ENCODE measurements at places on chromosomes 3 and 15.
A peak's percentile ranks its signal among the peaks of the same experiment; 100 is the strongest.

DNA sequence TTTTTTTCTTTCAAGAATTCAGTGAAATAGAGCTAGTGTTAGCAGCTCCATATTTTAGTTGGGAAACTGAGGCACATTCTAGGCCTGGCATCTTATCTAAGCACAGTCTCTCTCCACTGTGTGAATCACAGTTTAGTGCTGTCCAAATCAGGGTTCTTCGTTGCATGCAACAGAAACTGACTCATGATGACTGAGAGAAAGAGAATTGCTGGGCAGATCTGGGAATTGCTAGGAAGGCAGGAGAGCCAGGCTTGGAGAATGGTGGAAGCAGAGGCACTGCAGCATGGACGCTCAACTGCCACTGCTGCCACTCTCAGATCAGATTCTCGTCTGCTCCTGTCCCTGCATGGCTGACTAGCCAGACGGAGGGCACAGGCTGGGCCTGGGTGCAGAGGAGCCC, 40.7 kb upstream of the CHST2 start:
- DNase-seq: no peak

GRCh38 chr3:185959609-185960521, 22.1 kb upstream of the TRA2B start:
- no peak for DNase-seq

GRCh38 chr3:153973722-153974265, 147.4 kb upstream of the ARHGEF26 start:
- no peak for DNase-seq

DNA sequence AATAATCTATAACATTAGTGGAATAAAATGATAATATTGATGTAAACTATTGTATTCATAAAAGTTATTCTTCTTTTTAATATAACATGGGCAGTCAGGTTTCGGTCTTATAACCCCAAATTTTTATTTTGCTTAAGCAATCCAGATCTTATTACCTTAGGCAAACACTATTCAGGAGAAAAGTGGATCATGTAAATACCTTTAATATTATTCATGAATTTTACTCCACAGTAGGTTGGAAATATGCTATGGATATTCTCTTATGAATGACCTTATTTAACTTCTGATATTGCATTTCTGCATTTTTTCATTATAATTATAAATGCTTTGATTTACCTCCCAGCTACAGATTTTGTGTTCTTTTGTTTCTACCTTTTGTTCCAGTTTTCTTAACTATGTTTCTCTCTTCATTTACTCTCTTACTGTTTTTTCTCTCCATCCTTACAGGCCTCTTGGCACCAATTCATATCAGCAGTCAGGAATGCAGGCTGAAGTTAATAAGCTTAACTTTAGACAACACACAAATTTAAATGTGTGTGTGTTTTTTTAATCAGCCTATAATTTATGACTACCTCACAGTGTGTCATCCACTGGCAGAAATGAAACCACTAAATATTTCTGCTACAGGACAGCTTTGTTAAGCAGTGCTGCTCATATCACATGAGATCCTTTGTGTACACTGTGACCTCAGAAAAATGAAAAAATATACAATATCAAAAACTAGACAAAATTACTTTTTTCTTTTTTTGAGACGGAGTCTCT, 111.0 kb downstream of the NSUN3 start:
- DNase-seq: no peak

GRCh38 chr3:67524046-67524445, 130.4 kb downstream of the SUCLG2 start:
- DNase-seq: no peak

DNA sequence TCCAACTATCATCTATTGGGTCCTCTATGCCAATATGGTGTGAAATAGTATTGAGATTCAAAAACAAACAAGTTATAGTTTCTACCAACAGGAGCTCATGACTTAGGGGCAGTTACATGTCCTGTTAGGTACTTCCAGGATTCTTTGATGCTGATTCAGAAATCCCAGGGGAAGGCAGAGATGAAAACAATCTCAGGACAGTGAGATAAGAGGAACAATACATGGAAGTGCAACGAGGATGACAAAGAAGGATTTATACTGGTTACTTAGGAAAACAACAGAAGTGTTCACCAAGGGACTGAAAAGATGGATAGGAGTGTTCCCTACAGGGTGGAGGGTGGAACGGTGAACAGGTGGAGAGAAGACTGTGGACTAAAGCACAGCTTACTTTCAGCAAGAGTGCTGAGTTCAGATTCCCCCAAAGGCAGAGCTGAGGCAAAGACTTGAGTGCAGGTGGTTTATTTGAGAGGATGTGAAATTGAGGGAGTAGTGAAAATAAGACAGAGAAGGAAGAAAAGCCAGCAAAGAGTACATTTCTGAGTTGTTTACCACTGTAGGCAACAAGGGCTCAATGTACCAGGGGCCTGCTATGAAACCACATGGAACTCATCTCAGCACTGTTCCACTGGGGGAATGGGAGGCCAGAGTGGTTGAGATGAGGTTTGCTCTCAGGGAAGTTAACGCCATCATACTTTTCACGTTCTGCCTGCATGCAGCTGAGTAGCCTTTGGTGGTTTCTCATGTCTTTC, 68.1 kb downstream of the TRIM69 start:
- DNase-seq: no peak

DNA sequence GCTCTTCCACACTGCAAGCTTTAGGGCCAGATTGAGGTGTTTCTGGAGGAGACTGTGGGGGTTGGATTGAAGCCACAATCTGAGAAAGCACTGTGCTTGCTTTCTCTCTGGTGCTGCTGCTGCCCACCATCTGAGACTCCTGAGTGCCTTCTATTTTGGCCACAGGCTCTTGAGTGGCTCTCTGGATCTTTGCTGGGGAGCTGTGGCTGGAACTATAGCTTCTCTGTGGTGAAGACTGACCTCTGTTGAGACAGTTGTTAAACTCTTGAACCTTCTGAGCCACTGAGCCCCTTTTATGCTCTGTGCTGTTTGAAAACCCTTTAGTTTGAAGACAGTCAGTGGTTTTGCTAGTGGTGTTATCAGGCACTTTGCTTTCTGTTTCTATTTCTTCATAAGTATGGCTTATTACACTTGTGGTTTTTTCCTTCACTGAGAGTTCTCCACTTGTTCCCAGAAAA, 108.7 kb upstream of the TSPAN3 start:
- peak; percentile 32 for DNase-seq

GRCh38 chr3:175432376-175433025, 573.4 kb downstream of the NAALADL2 start:
- DNase-seq: no peak

GRCh38 chr15:101004500-101004899, 85.3 kb downstream of the LRRK1 start:
- no peak for DNase-seq

DNA sequence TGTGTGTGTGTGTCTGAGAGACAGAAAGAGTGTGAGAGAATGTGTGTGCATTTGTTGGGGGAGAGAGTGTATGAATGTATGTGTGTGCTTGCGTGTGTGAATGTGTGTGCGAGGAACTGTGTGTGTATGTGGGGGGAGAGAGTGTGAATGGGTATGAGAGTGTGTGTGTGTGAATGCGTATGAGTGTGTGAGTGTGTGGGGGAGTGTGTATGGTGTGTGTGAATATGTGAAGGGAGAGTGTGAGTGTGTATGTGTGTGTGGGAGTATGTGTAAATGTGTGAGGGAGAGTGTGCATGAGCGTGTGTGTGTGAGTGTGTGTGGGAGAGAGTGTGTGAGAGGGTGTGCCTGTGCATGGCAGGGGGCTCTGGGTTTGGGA, 79.8 kb upstream of the ABHD17C start:
- no peak for DNase-seq

GRCh38 chr15:31485431-31485830, 158.8 kb downstream of the KLF13 start:
- DNase-seq: no peak

DNA sequence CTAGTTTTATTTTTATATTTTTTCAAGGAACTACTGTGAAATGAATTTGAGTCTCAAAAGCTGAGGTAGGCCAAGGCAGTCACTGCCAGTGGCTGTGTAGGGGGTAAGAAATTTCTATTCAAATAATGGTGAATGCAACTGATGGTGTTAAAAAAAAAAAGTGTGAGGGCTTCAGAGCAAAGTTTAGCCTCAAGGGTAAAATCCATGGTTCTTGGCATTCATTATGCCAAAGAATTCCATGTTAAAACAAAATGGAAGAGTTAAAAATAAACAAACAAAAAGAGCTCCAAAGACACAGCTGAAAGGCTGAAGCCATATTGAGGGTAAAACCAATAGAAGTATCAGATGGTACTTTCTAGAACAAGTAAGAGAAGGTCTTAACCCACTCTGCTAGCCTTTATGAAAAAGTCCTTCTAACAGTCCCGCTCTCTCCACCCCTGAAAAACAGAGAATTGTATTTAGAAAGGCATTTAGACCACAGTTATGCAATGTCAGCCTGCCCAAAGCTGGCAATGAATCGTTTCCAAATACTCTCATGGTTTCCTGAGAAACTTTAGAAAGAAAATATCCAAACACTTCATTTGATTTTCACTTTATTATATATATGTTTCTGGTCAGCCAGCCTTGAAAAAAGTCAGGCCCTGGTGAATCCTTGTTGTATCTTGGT, 158.4 kb upstream of the GMNC start:
- no peak for DNase-seq

- peak; percentile 65 for DNase-seq
These were observed 294.8 kb downstream of the PLCL2 start for GRCh38 chr3:17179381-17180205.

DNA sequence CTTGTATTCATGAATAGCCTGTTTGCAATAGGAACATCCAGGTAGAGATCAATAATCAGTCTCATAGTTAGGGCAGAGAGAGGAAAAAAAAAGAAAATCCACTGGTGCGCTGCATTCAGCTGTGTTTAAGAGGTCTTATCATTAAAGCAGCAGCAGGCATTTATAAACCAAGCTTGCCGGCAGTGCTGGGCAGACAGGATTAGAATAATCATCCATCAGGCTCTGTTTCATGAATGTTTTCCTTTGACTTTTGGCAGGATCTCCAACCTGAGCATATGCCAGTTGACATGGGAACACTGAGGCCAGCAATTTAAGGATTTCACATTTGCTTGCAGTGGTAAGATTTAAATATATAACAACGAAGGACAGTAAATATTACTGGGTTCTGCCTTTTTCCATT, 305.2 kb upstream of the SEMA6D start:
- DNase-seq: no peak

DNA sequence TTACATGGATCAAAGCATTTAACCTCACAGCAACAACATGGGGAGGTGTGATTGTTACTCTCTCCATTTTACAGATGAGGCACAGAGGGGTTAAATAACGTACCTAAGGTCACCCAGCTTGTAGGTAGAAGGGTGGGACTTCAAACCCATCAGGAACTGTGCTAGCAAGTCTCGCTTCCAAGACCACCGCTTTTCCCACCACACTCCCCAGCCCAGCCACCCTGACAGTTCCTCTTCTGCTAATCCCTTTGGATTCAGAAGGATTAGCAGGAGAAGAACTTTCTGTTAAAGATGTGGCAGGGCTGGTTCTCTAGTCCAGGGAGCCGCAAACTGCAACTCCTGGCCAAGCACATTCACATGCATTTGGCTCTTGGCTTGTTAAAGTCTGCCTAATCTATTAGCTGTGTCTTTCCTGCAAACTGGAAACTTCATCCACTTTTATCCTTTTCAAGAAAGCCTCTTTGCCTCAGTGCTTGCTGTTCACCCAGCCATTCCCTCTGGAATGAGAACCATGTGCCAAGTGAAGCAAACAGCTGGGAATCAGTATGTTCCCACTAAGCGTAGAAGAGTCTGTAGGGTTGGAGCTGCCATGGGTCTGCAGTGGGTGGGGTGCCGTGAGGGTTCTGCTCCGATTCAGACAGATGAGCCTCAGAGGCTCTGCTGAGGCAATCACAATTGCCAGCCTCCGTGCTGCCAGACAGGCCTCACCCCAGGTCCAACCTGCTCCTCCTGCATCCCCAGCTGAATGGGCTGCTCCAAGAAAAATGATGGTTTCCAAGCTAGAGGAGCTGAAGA, 44.6 kb downstream of the POMGNT2 start:
- no peak for DNase-seq

DNA sequence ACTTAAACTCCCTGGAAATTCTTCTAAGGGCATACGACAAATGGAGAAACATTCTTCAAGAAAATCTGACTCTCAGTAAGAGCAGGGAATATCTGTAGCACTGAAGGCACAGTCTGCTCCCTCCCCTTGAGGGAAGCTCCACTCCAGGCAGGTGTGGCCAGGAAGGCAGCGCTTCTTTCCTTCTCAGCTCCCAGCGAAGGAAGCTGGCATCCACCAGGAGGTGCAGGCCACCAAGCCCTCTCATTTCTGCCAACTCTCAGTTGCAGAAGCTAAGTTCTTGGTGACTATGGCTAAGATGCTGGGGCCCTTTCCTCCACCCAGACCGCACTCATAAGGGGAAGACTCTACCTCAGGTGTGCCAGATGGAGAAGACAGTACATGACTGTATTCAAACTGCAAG, 37.7 kb upstream of the SLC41A3 start:
- no peak for DNase-seq

GRCh38 chr3:1551741-1552140, 458.9 kb downstream of the CNTN6 start:
- DNase-seq: no peak

DNA sequence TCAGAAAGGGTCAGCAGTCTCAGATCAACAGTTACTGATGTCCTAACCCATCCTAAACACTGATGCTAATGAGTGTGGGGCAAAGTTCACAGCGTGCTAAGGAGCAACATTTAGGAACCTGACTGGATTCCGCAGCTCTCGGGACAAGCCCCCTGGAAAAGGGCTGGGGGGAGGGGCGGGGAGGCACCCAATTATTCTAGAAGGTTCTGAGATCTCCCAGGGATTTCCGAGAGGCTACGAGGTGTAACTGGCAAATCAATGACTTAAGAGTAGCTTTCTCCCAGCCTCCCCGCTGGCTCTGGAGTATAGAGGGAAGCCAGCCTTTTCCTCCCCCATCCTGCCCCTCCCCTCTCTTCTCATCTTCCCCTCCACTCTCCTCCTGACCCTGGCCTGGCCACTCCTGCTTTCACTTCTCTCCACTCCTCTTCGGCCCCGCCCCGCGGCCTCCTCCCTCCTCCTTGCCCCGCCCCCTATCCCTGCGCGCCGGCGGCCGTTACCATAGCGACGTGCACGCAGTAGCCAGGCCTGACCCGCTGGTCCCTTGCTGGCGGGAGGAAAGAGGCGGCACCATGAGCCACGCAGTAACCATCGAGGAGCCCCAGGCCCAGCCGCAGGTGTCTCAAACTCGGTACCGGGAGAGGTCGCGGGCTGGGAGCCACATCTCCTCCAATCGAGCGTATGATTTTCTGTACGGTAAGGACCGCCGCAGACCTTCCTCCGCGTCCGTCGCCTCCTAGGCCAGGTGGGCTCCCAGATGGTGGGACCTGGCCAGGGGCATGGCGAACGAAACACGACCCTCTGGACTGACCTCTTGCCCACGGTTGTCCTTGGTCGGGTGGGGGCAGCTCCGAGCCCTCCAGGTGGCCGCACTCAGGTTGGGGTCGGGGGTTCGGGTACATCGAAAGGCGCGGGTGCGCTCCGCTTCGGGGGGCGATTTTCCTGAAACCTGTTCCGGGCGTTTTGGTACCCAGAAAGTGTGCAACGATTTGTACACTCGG, at the start of gene CFAP91:
Gene CFAP91 (plus strand): TSS at position 493 of the 998 bp plus-strand sequence. CDS start 77 bp downstream, at position 570.
- DNase-seq: peak; percentile 92

DNA sequence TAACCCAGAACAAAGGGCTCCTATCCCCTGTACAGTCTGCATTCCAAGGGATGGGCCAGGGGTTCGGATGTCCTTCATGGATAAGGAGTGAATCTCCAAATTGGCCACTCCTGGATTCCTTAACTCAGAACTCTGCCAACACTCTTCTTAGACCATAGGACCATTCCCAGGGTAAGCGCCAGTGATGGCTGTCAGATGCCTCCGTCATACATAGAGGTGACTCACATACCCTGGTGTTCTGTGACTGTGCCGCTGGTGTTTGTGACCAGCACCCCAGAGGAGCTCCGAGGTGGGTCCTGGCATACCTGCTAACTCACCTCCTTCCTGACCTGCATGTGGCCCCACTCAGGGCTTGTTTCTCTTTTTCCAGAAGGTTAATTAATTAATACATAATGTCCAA, 134.7 kb downstream of the KLF13 start:
- DNase-seq: no peak
